ENCODE measurements at places on chromosomes 5 and 9. TPM values are rescaled to one million over a fixed set of nuclear protein-coding genes. Genes with fewer than 3 reads are reported as not detected.

Gene PCDHGA10
- total RNA-seq, result 3.7 TPM

Gene DDX4
- total RNA-seq, result not detected

- peaks cover 11% of the 10 kb centered on the region for H3K27me3 ChIP-seq
- DNase-seq, result no peak
- no peaks in the 10 kb centered on the region for H3K4me1 ChIP-seq
- peaks cover 6% of the 10 kb centered on the region for H3K36me3 ChIP-seq
Observed at GRCh38 chr9:114499941-114500696, 5.2 kb downstream of the WHRN start.

Gene IGFBPL1
- 4.6 TPM for total RNA-seq

DNA sequence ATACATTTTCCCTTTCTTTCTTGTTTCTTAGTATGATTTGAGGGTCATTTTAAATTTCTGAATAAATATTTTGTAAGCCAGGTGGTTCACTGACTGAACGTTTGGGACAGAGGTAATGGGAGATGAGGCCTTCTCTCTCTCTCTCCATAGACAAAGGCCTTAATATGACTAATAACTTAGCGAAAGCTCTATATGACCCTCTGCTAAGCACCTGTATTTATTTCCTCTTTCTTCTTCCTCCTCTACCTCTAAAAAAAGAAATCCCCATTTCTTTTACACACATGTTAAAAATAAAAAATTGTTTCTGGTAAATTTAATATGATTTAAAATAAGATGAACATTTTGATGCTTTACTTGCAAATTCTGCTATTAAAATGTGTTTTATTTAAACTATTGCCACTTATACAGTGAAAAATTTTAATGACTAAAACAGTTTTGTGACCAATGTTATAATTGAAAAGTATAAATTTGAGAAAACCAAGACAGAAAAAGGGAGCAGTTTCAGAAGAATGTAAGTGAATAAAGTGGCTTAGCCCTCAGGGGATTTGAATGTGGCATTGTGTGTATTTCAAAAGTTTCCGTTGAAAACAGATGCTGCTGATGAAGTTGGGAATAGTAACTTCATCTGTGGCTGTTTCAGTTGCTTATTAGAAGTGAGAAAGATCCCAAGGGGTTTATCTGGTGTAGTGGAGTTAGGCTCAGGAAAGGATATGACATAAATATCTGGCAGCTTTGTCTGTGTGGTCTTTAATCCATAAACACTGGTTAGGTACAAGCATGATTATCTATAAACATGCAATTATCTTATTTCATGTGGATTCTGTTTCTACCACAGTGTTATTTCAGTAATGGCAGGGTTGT, 128.6 kb upstream of the GRHPR start:
- H3K27ac ChIP-seq, result no peak overlapping the region
- no peaks in the 10 kb centered on the region for H3K27me3 ChIP-seq
- H3K36me3 ChIP-seq, result no peaks in the 10 kb centered on the region
- DNase-seq, result no peak

- H3K36me3 ChIP-seq, result peaks cover 58% of the 10 kb centered on the region
- H3K4me1 ChIP-seq, result peaks cover 58% of the 10 kb centered on the region
- no peak overlapping the region for H3K4me3 ChIP-seq
Observed at GRCh38 chr5:134553821-134554267, 28.4 kb downstream of the JADE2 start.

- no peak for DNase-seq
- no peak overlapping the region for H3K4me3 ChIP-seq
- H3K27me3 ChIP-seq, result no peaks in the 10 kb centered on the region
- H3K36me3 ChIP-seq, result no peaks in the 10 kb centered on the region
- H3K27ac ChIP-seq, result no peak overlapping the region
Observed at GRCh38 chr5:126961702-126962101, 68.7 kb downstream of the MARCHF3 start.

Gene MAP1B
- 21.5 TPM for total RNA-seq

Gene SARDH
- not detected for total RNA-seq

DNA sequence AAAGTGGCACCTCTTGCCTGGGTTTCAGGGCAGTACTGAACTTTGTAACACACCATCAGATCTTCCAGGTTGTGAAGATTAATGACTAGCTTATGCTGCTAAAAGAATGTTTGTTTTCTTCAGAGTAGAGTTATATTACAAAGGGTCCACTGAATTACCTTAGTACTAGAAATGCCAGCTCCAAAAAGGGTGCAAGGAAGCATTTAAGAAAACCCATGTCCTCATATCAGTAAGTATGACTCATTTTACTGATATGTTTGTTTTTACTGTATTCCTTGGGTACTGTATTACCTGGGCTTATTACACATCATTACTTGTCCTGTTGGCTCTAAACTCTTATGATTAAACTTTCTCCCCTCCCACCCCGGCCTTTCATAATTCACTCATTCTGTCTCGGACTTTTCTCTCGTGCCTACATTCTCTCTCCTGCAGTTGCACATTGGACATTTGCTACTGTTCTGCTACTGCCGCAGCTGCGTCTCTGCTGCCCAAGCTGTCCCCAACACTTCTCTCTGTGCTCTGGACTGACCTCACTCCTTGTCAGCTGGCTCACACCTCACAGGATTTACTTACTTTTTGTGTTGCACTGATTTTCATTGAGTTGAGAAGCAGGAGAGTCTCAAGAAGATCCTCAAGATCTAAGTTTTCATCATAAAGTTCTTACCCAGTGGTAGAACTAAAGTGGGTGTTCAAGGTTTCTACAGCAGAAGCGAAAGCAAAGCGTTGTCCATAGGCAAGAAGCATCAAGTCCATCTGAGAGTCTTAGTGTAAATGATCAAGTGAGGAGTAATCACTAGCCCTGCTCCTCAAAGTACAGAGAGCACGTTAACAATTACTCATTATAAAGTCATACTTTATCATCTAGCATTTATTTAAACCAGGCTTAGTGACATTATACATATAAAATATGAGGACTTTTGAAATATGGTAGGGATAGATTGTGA, 53.2 kb upstream of the C9orf72 start:
- H3K27ac ChIP-seq, result peak overlapping the region; percentile 60
- no peaks in the 10 kb centered on the region for H3K27me3 ChIP-seq
- H3K4me3 ChIP-seq, result peak overlapping the region; percentile 55

DNA sequence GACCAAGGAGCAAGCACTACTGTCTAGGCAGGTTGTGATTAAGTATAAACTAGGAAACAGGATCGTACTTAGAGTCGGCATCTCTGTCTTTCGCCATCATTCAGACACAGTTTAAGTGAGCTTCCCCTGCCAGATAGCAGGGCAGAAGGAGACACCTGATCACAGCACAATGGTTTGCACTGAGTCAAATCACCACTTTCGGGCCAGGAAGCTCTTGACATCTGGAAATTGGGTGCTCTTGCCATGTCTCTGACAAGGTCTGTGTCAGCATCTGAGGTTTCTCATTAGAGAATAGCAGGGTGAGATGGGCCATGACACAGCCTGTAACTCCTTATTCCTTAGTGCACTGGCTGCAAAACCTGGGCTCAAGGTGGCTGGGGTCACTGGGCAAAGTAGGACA, 8.3 kb downstream of the ADRB2 start:
- H3K27me3 ChIP-seq, result no peaks in the 10 kb centered on the region
- no peak for DNase-seq
- no peak overlapping the region for H3K4me3 ChIP-seq
- peaks cover 64% of the 10 kb centered on the region for H3K4me1 ChIP-seq

DNA sequence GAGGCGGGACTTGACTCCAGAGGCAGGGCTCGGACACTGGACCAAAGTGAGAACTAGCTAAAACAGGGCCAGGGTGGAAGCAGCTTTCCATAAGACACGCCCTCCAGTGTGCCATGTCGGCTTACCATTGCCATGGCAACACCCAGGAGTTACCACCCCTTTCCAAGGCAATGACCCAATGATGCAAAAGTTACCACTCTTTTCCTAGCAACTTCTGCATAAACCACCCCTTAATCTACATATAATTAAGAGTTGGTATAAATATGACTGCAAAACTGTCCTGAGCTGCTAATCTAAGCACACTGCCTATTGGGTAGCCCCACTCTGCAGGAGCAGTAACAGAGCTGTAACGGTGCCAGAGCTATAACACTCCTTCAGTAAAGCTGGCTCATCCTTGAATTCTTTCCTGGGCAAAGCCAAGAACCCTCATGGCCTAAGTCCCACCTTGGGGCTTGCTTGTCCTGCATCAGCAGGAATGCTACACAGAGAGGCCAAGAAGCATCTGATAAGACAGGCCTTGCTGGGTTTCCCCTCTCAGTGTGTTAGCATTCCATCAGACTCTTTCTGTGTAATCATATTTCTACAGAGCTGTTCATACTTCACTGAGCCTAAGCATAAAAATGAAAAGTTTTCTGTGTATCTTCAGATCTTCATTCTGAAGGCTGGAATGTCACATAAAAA, 262.7 kb upstream of the KLF9 start:
- no peaks in the 10 kb centered on the region for H3K36me3 ChIP-seq
- H3K4me1 ChIP-seq, result no peaks in the 10 kb centered on the region
- no peak overlapping the region for H3K4me3 ChIP-seq
- DNase-seq, result no peak

GRCh38 chr9:81589819-81590218, 99.5 kb downstream of the TLE1 start:
- no peaks in the 10 kb centered on the region for H3K27me3 ChIP-seq
- DNase-seq, result no peak
- peaks cover 30% of the 10 kb centered on the region for H3K4me1 ChIP-seq
- H3K36me3 ChIP-seq, result peaks cover 36% of the 10 kb centered on the region
- H3K4me3 ChIP-seq, result no peak overlapping the region

DNA sequence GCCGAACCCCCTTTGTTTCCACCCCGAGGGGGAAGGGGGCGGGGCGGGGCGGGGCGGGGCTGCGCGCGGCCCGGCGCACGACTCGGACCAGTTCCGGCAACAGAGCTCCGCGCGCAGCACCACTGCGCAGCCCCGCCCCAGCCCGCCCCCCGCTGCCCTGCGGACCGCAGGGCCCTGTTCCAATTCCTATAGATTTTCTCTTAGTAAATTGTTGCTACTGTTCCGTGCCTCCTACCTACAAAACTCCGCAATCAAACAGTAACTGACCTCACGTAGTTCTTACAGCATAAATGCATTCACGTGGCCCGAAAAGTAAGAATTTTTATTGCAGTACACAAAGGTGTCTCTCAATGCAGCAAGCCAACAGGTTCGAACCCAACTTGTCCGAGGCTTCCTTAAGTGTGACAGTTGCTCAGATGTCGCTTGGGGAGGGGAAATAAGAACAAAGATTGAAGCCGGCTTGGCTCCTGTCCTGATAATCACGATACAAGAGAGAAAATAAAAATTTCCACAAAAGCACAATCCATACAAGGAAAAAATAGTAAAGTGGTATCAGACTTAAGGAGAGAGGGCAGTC, 1.2 kb upstream of the RNF38 start:
- DNase-seq, result no peak
- peaks cover 20% of the 10 kb centered on the region for H3K36me3 ChIP-seq
- H3K27me3 ChIP-seq, result no peaks in the 10 kb centered on the region

DNA sequence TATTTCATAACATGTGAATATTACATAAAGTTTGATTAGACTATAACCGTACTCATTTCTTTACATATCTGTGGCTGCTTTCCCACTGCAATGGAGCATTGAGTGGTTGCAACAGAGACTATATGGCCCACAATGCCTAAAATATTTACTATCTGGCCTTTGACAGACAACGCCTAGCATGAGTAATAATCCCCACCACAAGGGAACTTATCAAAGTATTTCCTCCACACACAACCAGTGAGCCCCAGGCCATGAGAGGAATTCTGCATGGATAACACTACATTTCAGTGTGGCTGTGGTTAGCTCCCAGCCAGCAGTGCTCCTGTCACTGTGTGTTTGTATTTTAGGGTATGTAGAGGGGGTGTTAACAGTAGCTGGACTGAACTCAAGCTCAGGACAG, 54.8 kb downstream of the FAM81B start:
- H3K4me3 ChIP-seq, result no peak overlapping the region
- peak; percentile 7 for DNase-seq
- peaks cover 7% of the 10 kb centered on the region for H3K4me1 ChIP-seq
- no peaks in the 10 kb centered on the region for H3K27me3 ChIP-seq
- H3K36me3 ChIP-seq, result no peaks in the 10 kb centered on the region
- no peak overlapping the region for H3K27ac ChIP-seq

GRCh38 chr9:109733690-109734089, 46.3 kb upstream of the PALM2AKAP2 start:
- peak; percentile 3 for DNase-seq
- H3K27ac ChIP-seq, result peak overlapping the region; percentile 30
- H3K4me3 ChIP-seq, result no peak overlapping the region
- peaks cover 7% of the 10 kb centered on the region for H3K36me3 ChIP-seq
- peaks cover 9% of the 10 kb centered on the region for H3K4me1 ChIP-seq

Gene PDLIM4
- total RNA-seq, result 15.4 TPM
